ENCODE measurements at places on chromosomes 16 and 17.

DNA sequence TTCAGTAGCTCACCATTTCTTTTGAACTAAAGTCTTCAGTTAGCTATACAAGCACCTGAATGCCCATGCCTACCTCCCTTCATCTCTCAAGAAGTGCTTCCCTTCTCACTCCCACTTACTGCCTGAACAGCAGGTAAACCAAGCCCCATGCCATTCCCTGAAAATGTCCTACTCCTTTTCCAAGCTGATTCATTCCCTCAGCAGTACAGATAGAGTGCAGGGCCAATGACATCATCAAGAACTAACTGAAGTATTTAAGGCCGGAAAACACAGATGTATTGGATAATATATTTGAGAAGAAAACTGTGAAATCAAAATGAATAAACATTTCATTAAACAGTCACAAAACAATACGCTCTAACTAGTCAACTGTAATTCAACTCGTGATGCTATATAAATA is 478.8 kb upstream of the CDH11 start:
- no peak for DNase-seq

DNA sequence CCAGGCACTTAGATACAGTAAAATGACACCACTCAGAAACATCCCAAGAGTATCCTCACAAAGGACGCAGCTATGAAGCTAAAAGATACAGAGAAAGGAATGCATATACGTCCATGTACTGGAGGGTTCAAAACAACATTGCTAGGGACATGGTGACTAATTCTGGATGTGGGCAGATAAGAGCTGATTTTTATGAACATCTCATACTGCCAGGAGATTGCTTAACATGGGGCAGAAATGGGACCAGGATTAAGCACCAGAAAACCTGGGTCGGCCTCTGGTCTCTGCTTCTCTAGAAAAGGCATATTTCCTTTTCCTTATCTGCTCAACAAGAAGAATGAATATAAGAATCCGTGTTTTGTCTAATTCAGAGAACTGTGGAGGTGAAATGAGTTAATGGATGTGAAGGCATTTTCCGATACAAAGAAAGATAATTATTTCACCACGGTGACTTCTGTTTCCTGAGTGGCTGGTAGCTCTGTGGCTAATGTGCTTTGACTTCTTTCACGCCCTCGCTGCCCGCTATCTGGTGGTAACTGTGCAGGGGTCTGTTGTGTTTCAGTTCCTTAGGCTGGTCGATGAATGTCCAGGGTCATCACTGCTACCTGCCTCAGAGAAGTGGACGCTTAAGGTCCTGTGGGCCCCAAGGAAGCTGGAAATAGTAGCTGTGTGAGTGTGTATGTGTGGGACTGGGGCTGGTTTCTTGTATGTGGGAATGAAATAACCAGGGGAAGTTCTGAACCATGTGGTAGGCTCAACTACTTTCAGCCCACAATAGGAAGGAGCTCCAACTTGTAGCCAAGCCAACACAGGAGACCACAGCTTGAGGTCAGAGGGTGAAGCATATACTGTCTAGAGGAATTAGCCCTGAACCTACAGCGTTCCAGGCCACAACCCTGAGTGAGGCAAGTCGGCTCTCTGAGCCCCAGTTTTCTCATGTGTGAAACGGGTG is 15.8 kb upstream of the CCL5 start:
- DNase-seq: no peak

DNA sequence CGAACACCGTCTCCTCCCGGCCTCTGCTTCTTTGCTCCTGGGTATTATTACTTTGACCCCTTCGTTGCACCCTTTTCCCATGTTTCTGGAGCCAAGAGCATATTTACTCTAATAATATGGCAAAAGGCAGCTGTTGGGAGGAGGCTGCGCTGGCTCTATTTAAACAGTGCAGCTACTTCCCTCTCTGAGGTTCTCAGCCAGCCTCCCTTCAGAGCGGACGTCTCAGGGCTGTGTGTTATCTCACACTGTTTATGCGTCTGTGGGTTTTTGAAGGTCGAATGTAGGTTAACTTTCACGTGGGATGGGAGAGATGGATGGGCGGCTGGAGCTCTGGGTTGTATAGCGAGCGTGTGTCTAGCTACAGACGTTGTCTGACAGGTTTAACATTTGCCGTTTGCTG is 45.3 kb downstream of the COX4I1 start:
- no peak for DNase-seq

DNA sequence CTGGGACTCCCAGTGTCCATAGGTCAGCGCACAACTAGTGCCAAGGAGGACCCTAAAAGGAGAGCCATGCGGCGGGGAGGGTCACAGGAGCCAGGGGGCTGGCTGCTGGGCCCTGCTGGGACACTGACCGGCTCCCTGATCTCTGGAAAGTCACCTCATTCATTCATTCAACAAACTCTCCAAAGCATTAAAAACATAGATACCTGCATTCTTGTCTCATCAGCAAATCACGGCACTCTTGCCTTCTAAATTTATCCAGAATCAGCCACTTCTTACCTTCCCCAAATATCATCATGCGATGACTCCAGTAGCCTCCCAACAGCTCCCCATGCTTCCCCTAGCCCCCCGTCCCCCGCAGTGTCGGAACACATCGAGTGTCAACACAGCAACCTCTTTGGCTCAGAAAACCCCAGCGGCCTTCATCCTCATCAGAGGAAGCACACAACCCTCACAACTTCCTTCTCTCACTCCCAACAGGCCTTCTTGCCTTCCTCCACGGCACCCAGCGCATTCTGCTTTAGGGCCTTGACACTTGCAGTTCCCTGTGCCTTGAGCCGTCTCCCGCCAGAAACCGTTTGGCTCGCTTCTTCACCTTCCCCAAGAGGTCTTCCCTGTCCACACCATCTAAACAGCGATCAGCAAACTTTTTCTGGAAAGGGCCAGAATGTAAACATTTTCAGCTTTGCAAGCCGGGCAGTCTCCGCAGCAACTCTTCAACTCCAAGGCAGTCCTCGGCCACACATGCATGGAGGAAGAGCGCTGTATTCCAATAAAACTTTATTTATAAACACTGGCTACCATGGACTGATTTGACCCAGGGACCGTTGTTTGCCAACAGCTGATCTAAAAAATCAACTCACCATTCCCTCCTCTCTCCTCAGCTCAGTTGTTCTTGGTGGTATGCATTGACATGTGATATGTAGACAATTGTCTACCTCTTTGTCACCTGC is 119.5 kb upstream of the TNRC6C start:
- no peak for DNase-seq

GRCh38 chr16:88627531-88628411 is 10.6 kb upstream of the IL17C start:
- no peak for DNase-seq

DNA sequence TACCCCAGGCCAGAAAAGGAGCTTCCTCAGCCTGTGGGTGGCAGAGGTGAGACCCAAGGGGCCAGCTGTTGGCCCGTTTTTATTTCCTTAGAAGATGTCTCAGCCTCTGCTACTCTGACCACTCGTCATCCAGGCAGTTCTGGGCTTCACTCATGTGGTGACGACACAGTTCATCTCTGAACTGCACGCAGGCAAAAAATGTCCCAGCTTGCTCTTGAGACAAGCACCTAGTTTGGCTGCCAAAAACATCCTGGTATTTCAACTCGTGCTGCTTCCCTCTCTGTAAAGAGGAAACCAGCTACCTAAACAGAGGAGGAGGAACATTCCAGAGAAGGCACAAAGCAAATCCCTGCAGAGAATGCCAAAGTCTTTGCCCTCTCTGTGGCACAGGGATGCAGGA is 125.7 kb downstream of the XYLT1 start:
- no peak for DNase-seq

DNA sequence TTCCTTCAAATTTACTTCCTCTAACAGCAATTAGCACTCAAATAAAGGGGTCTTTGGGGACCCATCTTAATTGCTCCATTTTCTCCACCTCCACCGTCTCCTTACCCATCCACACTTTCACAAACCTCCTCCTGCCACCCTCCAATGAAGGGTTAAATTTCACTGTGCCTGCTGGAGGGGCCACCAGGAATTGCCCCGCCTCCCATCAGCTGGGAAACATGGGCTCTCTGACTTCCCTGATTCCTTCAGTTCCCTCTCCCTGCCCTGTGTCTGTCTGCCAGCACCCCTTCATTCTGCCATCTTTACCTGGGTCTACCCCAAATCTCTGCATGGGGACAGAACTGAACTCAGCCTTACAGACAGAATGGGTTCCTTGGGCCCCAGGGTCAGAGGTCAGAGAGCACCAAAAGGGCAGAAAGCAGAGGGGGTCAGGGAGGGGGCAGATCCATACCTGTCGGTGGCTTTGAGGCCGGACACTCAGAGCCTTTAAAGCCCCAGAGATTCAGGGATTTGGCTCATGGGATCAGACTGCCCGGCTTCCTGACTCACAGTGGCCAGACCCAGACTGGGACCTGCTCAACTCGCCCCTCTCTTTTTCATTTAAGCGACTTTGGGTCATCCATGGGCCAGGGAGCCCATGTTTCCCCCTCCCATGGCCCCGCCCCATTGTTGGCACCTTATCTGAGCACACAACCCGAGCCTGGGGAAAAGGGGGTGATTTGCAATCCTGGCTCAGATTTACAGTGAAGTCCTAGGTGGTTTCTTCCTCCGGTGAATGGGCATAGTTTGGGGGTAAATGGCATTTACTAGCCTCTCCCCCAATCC is 17.6 kb upstream of the SP2 start:
- DNase-seq: no peak

DNA sequence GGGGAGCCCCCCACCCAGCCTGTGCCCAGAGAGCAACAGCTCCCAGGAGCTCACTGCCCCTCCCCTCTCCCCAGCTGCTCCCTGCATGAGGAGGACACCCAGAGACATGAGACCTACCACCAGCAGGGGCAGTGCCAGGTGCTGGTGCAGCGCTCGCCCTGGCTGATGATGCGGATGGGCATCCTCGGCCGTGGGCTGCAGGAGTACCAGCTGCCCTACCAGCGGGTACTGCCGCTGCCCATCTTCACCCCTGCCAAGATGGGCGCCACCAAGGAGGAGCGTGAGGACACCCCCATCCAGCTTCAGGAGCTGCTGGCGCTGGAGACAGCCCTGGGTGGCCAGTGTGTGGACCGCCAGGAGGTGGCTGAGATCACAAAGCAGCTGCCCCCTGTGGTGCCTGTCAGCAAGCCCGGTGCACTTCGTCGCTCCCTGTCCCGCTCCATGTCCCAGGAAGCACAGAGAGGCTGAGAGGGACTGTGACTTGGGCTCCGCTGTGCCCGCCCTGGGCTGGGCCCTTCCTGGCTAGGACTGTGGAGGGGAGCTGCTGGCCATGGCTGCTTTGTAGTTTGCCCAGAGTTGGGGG is 584 bp downstream of the TCAP start:
- DNase-seq: no peak

DNA sequence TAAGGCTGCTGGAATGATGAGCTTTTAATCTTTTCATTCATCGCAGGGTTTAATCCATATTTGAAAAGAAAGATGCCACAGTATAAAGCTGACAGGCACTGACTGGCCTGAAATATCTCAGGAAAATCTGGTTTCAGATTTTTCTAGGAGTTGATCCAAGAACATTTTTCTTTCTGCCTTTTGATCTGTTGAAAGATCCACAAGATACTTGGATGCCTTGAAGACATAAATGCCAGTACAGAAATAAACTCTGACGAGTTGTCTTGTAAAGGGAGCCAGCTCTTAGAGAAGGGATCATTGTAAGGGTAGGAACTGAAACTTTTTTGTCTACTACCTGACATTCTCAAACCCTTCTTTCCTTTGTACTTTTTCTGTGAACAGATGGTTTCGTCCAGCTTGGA is 25.4 kb upstream of the KRT20 start:
- DNase-seq: no peak

GRCh38 chr17:32269377-32269776 is 3.7 kb downstream of the RHBDL3 start:
- DNase-seq: no peak

DNA sequence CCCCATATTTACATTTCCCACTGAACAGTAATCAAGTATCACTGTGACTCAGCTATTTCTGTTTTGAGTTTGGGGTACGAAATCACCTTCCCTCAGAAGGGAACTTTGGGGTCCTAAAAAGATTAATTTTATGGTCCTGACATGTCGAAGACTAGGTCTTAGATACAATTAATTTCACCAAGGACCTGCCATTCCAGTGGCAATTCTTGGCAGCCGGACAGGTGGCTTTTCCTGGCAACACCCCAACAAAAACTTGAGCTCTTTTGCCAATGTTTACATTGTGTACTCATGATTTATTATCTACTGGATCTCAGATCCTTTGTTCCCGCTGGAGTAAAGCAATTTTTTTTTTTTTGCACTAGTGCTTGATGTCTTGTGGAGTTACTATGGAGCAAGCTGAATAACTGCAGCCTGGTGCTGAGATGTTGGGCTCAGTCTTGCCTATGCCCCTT is 14.4 kb downstream of the SLFN5 start:
- DNase-seq: no peak

GRCh38 chr16:48244863-48245195 is 729 bp downstream of the LONP2 start:
- DNase-seq: no peak

DNA sequence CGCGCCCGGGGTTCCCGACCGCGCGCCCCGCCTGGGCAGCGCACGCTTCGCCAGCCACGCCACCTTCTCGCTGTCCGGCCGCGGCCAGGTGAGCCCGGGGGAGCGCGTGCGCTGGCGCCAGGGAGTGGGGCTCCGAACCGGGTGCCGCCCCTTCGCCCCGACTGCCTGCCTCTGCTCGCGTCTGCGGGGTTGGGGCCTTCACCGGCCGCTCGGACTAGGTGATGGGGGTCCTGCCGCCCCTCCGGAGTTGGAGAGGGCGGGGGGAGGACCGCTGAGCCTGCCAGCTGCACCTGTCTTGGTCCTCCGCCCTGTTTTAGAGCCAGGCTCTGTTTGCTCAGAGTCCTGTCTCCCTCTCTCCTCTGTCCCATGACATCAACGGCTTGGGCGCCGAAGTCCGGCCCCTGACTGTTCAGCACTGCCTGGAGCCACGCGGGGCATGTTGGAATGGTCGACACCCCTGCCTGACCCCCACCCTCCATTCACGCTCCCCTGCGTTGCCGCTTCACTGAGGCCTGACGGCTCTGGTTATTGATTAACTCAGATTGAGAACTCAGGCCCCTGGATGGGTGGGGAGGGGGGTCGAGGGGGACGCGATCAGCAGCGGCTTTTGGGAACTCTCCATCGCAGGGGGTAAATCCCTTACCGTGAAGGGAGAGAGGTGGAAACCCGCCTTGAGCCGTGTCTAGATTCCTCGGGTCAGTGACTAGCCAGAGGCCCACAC is 748 bp downstream of the SMTNL2 start:
- DNase-seq: no peak

GRCh38 chr16:30894540-30895368 is 877 bp upstream of the BCL7C start:
- no peak for DNase-seq

DNA sequence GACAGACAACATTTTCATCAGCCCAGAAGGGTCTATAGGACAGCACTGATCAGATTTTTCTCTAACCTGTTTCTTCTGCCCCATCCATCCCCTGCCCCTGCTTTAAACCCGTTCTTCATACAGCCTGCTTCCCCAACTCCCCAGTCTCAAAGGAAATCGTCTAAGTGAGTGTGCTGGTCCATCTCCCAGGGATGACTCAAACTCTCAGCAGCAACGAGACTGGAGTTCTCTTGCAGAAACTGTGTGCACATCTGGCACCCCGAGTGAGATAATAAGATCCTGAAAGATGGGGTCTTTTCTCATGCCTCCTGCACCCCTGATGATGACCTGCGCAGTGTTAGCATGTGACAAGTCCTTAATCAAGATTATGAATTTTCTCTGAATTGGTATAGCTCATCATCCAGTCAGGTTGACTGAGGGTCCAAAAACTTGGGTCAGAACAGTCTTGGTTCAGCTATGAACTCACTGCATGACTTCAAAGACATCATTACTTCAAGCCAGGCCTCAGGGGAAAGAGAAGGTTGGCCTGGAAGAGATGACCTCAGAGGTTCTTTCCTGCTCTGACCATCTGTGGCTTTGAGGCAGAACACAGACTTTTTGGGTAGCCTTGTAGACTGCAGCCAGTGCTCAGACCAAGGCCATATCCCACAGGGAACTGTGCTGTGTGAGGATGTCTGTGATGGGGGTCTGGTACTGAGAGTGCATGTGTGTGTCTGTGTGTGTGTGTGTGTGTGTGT is 117.9 kb downstream of the SPACA3 start:
- DNase-seq: no peak

All from stimulated activated CD8-positive, alpha-beta memory T cell treated with anti-CD3 and anti-CD28 coated beads, Interleukin-7, amount 100 ng/mL, for 24 hours (primary cell).